Substantia nigra (tissue), 51 donors: ENCODE measurements at places on chromosomes 16 and 17.

DNA sequence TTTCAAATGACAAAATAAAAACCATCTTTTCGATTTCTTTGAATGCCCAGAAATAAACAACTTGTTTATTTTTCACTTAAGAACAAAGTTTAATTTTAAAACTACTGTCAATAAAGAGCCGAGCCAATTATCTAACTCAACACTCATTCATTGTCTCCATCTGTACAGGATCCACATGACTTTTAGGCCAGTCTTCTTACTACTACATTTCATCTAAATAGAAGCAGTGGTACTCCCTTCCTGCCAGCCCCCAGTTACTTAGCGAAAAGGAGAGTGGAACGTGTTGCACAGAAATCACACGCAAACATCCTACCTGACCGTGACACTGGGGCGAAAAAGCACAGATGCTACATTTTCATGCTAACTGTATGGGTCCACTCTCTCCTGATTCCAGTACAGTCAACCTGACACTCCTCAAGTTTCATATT is 1.2 kb downstream of the GNA13 start:
- no peak for DNase-seq

GRCh38 chr17:59723041-59723440 is 15.6 kb downstream of the VMP1 start:
- DNase-seq: no peak

- no peak for DNase-seq
Observed at GRCh38 chr17:75691371-75691791, 24.2 kb downstream of the SAP30BP start.

GRCh38 chr16:67213197-67214019 is 13.5 kb upstream of the TMEM208 start:
- DNase-seq: no peak

- no peak for DNase-seq
Observed at GRCh38 chr16:86048882-86049585, 150.1 kb downstream of the IRF8 start.

- DNase-seq: no peak
Observed at GRCh38 chr17:39194985-39195524, 2.4 kb downstream of the CACNB1 start.

GRCh38 chr17:46853896-46854444 is 2.6 kb downstream of the WNT9B start:
- DNase-seq: no peak

GRCh38 chr17:76032780-76033108 is 5.6 kb upstream of the EVPL start:
- DNase-seq: no peak

DNA sequence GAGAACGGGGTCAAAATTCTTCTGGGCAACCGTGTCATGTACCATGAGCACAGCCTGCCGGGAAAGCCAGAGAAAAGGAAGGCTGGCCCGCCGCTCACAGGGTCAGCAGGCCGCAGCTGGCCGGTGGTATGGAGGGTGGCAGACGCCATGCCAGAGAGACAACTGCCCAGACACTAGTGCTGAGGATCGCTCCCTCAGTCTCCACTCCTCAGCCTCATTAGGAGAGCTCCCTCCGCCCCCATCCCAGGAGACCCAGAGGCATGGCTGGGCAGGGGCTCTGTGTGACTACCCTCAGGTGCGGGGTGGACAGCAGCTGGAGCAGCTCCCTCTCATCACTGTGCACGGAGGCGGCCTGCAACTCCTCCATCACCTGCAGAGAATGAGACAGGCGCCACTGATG is 3.2 kb downstream of the MPP3 start:
- no peak for DNase-seq

GRCh38 chr17:33284022-33284421 is 9.1 kb downstream of the ASIC2 start:
- DNase-seq: no peak

GRCh38 chr16:74268372-74268782 is 28.2 kb upstream of the PSMD7 start:
- no peak for DNase-seq

DNA sequence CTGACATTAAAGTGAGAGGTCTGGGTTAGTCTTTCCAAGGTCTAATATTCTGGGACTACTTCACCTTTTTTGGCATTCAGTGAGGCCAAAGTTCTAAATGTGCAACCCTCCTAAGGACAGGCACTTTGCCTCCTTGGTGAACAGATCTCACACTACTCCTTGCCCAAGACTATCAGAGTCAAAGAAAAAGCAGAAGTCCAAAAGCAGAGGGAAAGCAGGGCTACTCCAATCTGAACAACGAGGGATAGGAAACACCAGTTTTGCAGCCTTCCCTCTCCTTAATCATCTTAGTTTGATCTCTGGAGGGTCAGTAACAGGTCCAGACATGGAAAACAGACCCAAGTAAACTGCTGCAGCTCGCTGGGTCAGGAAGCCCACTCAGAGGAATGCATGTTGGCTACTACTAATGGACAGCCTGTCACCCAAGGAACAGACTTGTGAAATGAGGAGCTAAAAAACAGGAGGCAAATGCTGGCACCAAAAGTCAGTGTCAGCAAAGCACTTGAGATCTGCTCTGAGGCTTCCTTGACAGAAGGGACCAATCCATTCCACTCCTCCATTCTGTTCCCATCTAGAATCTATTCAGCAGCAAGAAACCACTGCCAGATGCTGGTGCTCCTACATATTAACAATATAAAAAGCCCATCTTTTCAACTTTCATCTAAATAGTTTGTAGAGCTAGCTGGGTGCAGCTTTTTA is 29.9 kb downstream of the DCUN1D3 start:
- DNase-seq: no peak

- no peak for DNase-seq
Observed at GRCh38 chr17:4234401-4234800, 29.4 kb downstream of the ANKFY1 start.

DNA sequence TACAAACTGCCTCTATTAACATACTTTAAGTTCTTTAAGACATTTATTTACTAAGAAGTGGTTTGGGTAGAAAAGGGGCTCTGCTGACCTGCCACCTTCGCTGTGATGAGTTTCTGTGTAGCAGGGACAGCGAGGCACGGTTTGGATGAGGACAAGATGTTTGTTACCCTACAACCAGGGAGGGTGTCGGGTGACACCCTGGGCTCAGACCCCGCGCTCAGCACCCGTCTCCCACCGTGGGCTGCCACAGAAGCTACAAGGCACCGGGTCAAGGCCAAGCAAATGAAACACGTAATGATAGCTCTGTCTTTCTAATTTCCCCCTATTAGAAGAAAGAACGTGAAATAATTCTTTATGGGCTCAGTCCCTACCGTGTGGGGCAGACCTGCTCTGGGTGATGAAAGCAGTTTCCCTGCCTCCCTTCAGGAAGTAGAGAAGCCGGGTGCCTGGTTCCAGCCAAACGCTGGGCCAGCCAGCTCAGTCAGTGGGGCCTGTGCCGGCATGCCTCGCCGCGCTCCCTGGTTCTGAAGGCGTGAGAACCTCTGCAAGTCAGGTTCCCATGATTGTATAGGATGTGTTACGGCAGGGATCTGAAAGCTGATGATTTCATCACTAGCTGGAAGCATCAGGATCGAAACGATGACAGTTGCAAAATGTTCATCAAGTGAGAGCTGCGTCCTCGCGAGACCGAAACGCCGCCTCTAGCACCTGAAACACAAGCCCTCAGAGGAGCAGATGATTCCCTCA is 3.9 kb downstream of the ZNF750 start:
- DNase-seq: no peak

GRCh38 chr16:70779361-70779760 is 21.6 kb downstream of the VAC14 start:
- no peak for DNase-seq

GRCh38 chr16:11679941-11680911 is 12.0 kb downstream of the SNN start:
- no peak for DNase-seq

GRCh38 chr16:1424028-1424427 is 3.5 kb upstream of the UQCC4 start:
- no peak for DNase-seq

- no peak for DNase-seq
Observed at GRCh38 chr17:79581324-79581932, 29.4 kb downstream of the RBFOX3 start.

- no peak for DNase-seq
Observed at GRCh38 chr17:2042390-2042847, 597 bp downstream of the OVCA2 start.

DNA sequence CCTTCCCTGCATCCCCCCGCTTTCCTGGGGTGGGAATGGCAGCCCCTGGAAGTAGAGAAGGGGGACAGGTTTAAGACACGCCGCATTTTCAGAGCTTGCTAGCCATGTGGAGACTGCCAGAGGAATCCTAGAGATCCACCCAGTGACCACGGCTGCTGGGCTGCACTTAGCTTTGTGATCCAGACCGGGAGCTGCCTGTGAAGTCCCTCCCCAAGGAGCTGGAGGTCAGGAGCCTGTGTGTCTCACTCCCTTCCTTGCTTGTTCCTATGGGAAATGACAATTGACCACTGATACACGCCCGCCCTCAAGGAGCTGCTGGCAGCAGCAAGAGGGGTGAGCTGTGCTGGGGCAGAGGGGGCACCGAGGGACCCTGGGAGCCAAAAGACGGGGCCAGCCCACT is 73.7 kb downstream of the SREBF1 start:
- DNase-seq: no peak

DNA sequence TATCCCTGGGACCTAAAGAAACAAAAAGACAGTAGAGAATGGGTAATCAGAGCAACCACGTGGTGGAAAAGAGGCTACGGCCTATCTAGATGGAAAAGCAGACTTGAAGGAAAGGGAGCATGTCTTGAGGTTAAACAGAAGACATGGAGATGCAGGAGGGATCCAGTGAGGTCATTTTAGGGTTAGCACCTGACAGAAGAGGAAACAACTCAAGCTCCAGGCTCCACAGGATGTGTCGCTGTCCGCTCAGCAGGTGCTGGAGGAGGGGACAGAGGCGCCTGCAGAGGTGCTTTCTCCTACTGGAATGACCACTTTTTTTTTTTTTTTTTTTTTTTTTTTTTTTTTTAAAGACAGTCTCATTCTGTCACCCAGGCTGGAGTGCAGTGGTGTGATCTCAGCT is 47.5 kb upstream of the CLEC3A start:
- no peak for DNase-seq
